ENCODE measurements at places on chromosomes 16 and 17.

DNA sequence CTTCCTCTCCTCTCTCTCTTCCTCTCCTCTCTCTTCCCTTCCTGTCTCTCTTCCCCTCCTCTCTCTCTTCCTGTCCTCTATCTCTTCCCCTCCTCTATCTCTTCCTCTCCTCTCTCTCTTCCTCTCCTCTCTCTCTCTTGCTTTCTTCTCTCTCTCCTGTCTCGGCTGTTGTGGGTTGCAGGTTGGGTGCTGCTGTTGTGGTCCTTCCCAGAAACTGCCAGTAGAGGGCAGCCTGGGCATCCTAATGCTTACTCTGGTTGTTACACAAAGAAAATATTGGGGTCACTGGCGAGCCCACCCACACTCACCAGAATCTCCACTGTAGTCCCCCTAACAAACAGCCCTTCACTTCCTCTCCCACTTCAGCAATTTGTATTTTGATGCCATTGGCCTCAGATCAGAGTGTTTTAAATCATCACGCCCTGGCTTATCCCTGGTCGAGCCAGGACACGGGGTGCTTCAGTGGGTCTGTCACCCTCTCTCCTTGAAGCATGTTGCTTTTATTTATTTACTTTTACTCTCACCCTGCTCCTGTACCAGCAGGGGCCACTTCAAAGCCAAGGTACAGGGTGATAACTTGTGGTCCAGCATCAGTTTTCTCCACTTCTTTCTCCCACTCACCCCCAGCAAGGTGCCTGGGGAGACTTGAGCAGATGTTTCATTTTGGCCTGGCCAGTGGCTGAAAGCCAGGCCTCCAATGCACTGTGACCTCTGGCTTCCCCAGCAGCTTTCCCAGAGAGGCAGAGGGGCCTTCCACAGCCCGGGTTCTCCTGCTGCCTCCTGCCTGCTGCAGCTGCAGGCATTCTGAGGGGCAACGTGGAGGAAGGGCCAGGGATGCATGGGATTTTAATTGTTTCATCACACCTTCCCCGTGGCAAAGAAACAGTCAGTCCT is 4.7 kb upstream of the MMP15 start:
- DNase-seq, result peak; percentile 63

GRCh38 chr17:42832213-42832933 is 824 bp upstream of the PSME3 start:
- DNase-seq, result no peak

- no peak for DNase-seq
These were observed 50.8 kb downstream of the DNAH17 start for GRCh38 chr17:78526231-78527025.

DNA sequence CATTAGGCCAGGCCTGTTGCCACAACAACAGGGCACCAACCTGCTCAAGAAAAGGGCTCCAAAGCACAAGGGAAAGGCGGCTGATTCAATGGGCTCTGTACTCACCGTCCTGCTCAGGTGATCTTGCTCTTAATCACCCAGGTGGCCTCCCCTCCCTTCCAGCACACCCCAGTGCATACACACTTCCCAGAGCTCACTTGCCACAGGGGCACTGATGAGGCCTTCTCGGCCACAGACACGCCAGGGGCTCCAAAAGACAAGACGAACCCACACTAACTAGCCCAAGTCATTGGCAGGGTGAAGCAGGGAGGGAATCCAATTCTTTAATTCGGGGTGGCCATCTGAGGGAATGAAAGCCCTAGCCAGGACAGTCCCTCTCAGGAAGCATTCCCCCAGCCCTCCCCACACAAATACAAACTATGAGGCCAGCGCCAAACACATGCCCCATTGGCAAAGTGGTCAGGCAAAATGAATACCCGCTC is 1.4 kb downstream of the MYO18A start:
- DNase-seq, result no peak

DNA sequence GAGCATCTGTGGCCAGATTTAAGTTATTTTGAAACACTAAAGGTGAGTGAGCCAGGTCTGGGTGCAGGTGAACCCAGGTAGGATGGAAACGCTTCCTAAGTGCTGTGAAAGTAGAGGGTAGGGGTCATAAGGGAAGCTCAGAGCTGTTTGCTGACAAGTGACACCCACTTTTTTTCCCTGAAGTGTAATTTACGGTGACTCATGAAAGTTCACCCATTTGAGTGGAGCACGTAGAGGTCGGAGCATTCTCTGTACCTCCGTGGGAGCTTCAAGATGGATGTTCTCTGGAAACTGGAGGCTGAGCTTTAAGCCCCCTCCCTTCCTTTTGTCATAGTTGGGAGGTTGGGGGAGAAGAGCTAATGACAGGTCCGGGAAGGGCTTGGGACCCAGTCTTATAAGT is 44.3 kb downstream of the MPRIP start:
- DNase-seq, result no peak

DNA sequence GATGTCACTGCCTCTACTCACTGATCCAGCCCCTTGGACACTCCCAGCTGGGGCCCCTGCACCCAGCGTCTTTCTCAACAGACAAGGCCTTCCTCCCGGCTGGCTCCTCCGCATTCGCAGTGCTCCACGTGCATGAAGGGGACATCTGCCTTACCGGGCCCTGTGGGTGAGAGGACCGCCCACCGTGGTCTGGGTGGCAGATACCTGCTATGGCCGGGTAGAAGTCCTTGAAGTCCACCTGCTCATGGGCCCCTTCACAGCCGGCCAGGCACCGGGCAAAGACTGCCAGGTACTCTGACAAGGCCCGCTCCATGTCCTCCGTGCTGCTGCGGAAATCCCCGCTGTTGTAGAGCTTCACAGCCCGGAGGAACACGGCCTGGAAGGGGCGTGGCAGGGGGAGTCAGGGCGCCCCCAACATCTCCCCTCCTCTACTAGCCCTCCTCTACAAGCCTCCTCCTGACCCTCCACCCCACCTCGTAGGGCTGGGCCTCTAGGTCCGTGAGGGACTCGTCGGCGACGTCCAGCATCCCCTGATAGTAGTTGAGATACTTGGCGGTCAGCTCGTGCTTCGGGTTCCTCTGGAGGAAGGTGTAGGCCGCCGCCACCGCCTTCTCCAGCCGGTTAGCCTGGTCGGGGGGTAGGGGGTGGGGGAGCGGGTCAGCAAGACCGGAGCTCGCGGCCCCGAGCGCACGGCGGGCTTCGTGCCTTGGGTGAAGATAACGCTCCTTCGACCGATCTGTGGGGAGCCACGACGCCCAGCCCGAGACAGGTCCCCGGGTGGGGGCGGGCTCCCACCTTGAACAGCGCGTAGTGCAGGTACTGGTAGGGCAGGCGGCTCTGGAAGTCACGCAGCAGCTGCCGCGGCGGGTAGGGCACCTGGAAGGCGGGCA is 845 bp downstream of the P3H4 start:
- DNase-seq, result no peak

DNA sequence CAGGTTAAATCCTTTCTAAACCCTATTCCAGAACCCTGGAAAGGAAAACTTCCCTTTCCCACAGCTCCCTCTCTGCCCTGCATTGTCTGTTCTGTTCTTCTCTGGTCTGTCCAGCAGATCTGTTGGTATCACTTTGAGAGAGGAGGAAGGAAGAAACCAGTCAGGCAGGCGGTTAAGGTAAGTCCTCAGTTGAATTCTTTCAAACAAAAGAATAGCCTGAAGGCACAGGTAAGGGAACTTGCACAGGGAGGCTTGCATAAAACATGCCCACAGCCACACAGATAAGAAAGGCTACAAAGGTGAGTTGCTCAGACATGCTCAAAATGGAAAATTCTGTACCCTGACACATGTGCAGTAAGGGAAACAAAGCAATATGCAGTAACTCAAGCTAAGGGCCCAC is 595.7 kb upstream of the CDH5 start:
- no peak for DNase-seq

GRCh38 chr17:71440513-71440912 is 680.3 kb upstream of the SOX9 start:
- no peak for DNase-seq

- DNase-seq, result peak; percentile 48
These were observed 14.8 kb upstream of the PVALEF start for GRCh38 chr17:81150377-81151077.

DNA sequence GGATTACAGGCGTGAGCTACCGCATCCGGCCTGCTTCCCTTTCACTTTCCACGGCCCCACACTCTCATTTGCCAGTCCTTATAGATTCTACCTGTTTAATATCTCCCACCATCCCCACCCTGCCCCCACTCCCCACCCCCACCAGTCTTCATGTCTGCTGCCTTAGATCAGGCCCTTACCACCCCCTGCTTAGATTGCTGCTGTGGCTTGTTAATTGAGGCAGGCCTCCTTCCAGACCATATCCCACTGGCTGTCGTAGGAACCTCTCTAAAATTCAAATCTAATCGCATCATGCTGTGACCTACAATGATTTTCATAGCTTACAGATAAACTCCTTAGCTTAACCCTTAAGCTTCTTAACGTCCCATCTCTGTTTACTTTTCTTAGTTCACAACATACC is 4.9 kb downstream of the IQCK start:
- DNase-seq, result no peak

DNA sequence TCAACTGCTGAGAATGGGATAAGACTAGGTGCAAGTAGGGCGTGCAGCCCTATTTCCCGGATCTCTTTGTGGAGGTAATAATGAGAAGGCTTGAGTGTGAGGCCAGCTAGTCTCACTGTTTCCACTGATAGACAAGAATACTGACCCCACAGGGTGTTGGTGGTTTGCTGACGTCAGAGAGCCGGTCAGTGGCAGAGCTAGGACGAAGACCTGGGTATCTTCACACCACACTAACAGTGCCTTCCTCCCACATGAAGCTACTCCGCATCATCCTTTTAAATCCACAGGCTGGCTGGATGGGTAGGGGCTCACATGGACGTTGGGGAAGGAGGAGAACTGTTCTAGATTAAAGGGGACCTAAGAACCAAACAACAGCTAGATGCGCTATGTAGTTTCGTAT is 68.0 kb downstream of the ZFHX3 start:
- no peak for DNase-seq

- peak; percentile 43 for DNase-seq
These were observed 9.4 kb downstream of the CCDC182 start for GRCh38 chr17:57735707-57736106.

DNA sequence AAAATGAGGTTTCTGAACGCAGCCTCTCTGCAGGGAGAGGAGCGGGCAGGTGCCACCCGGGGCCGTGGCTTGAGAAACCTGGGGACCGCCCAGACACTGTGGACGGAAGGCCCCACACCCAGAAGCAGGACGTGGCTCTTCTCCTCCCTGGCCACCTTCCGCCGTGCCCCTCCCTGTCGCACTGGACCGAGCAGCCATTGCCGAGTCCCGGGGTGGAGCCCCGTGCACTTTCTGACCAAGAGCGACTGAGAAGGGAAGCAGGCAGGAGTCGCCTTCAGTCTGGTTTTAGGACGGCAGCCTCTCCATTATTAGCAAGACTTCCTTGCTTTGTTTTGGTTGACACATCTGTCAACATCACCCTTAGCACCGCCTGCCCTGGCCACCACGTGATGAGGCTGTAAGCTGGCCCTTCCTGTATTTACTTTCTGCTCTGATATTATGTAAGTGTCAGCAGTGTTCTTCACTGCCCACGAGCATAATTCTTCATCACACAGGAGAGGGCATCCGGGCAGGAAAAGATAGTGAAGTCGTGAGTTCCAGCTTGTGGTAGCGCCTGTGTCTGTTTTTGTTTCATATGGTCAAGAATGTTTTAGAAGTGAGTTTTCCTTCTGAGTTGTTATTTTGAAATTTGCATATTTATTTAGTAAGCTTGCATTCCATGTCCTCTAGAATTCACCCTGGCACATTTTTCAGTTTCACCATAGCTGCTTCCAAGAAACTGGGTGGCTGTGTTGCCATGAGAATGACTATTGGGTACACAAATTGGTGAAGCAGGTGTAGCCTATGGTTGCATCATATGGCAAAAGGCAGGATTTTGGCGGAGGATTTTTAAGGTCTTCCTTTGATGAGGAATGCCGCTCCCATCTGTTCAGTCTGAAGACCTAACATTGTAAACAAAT is 1.0 kb downstream of the HERPUD1 start:
- peak; percentile 40 for DNase-seq

GRCh38 chr16:66359012-66359411 is 7.5 kb upstream of the CDH5 start:
- no peak for DNase-seq

GRCh38 chr16:84413244-84414004 is 45.1 kb downstream of the ATP2C2 start:
- DNase-seq, result no peak

DNA sequence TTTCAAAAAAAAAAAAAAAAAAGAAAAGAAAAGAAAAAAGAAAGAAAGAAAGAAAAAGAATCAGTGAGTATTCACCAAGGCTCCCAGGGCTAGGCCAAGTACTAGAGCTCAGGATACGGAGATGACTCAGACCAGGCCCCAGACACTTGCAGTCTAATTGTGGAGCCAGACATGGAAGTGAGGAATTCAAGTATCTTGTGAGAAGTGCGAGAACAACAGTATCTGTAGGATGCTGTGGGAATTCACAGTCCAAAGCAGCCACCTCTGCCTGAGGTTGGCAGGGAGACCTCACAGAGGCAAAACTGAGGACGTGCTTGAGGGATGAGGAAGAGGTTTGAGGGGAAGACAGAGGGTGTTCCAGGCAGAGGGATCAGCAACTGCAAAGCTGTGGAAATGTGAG is 14.0 kb upstream of the ALDOA start:
- DNase-seq, result no peak

DNA sequence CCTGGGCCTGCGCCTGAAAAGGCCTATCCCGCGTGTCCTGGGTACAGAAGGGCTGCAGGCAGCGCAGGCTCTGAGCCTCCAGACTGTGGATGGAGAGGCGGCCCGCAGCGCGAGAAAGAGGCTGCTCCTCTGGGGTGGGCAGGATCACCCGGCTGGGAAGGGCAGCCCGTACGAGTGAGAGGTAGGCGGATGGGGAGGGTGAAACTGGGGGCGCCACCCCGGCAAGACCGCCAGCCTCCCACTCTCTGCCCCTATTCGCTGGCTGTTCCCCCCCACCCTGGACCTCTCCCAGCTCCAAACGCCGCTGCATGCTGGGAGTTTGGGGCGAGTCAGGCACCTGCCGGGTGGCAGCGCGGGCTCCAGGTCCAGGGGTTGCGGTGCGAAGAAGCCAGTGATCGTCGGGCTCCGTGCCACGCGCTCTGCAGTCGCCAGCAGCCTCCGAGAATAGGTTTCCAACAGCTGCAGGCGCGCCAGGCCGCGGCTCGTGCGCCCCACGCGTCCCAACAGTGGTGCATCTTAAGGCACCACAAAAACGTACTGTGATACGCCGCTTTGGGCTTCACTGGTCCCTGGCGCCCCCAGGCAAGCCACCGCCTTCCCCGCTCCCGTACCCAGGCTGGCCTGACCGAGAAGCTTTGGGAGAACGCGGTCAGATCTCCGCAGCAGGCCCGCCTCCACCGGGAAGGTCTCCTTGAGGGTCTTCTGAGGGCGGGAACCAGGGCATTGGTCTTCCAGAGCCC is 1.1 kb downstream of the NOXO1 start:
- no peak for DNase-seq

DNA sequence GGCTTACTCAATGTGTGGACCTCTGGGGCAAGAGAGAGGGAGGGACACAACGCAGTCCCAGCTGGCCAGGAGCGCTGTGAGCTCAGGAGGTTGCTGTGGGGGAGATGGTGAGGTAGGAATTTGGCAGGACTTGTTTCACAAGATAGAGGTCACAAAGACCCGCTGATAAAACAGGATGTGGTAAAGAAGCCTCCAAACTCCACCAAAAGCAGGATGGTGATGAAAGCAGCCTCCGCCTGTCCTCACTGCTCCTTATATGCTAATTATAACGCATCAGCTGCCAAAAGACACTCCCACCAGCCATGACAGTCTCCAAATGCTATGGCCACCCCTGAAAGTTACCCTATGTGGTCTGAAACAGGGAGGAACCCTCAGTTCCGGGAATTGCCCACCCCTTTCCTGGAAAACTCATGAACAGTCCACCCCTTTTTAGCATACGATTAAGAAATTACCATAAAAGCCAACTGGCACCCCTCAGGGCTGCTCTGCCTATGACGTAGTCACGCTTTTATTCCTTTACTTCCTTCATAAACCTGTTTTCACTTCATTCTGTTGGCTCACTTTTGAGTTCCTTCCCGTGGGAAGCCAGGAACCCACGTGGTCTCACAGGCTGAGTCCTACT is 5.3 kb upstream of the EIF4A3 start:
- peak; percentile 26 for DNase-seq

Measured in Kasumi-1 (cell line).